AML-193 (cell line): ENCODE measurements at places on chromosomes 5 and 9.

- no peak for DNase-seq
Measured at GRCh38 chr9:110025551-110026170, 182.3 kb downstream of the C9orf152 start.

- DNase-seq, result no peak
Measured at GRCh38 chr9:104386013-104386412, 118.0 kb upstream of the OR13F1 start.

GRCh38 chr9:84691634-84692033 is 22.1 kb downstream of the NTRK2 start:
- DNase-seq, result no peak

GRCh38 chr5:79689541-79690466 is at the start of gene CMYA5:
CMYA5 (plus strand) TSS chr5:79689836; CDS start chr5:79689908, 72 bp downstream.
- DNase-seq, result no peak

DNA sequence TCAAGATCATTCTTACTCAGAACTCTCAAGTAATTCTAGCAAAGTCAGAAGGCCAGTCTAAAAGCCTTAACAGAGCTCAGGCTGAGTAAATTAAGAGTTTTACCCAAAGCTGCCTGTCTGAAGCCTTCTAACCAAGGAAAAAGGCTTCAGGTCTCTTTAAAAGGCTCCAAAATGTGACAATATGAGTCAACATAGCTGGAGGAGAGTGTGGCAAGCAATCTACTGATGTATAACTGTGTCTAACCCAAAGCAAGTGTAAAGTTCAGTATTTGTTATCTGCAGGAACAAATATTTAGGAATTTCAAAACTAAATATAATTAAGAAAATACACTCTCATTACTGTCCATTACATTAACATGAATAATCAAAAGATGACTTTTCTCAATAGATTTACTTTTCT is 11.0 kb downstream of the ZBTB5 start:
- DNase-seq, result no peak

DNA sequence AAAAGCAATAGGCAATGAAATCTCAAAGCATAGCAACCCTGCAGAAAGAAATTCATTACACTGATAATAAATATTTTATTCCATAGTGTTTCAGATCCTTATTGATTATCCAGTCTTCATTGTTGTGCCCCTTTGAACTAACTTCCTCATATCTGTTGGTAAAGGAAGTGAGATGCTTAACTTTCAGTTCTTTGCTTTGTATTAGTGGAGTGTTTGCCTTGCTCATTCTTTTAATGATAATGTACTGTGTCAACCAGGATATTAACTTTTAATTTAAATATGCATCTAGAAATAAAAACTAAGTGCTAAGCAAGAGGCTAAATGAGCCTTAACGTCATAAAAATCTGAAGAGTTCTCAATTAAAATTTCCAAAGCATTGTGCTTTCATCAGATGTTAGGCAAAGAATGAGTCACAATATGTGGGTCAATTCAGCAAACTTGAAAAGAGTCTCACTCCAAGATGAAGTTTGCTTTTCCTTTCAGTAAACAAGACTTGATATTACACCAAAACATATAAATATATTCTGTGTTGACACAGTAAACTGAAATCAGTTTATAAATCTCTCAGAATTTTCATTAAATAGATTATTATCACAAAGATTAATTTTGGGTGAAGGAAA is 105.9 kb downstream of the GIN1 start:
- DNase-seq, result no peak

DNA sequence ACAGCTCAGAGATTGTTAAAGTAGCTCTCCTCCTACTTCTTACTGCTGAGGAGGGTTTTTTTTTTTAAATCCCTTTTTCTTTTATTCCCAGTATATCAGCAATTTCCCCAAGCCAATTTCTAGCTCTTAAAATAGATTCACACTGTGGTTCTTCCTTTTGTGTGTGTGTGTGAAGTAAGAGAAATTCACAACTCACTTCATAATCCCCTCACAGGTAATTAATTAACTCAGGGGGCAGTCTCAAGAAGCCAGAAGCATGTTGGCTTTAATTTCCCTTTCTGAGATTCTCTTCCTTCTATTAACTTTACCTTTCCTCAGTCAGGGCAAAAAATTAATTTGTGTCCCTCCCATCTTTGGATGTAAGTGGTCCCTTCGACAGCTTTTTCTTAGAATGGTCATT is 71.0 kb upstream of the HMHB1 start:
- DNase-seq, result peak; percentile 35

DNA sequence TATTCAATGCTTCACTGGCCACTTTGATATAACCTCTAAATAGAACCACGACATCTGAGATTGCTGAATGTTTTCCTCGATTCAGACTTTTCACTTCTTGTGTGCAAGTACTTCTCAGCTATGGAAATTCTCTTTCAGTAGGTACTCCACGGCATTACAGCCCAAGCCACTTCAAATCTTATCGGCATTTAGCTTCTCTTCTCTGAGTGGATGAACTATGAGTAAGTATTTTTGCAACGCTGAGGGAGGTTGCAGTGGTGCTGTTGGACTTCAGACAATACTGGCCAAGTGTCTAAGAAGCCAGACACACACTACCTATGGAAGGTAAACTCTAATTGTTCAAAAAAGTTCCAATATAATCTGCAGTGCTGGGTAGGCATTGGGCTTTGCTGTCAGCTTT is 60.1 kb downstream of the FBN2 start:
- no peak for DNase-seq

- no peak for DNase-seq
Measured at GRCh38 chr5:77425998-77426659, 66.0 kb downstream of the WDR41 start.

DNA sequence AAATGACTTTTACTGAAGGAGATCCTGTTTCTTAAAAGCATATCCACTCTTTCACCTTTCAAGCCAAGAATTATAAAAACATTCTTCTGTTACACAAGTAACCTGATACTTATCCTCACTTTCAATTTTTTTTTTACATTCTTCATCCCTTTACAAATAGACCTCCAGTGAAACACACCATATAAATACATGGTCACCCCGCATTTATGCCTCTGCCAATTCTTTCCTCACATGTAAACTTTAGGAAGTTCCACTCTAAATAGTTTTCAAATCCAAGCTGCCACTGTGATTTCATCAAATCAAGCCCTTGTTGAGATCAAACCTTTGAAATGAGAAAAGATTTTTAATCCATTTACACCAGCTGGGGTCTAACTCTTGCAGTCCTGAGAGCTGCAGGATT is 40.0 kb downstream of the GAS1 start:
- DNase-seq, result no peak

DNA sequence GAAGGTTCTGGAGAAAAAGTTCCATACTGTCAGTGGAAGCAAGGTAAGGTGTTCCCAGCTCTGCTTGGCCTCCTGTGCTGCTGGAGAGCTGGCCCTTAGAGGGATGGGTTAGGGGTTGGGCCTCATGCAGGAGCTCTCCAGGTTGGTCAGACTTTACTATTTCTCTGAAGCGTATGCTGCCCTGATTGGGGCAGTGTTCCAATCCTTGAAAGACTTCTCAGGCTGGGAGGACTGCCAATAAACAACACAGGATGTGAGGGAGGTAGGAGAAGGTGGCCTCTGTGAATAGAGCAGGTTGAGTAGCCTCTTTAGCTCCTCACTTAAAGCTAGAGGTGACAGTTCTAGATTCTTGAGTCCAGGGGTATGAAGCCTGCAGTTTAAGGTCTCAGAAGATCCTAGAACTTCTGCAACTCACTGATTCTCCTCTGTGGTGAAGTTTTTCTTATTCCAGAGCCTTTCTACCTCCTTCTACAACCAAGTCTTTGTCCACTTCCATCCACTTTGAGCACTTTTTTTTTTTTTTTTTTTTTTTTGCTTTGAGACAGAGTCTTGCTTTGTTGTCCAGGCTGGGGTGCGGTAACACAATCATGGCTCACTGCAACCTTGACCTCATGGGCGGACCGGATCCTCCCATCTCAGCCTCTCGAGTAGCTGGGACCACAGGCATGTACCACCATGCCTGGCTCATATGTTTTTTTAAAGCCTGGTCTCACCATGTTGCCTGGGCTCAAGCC is 3.0 kb downstream of the HNRNPAB start:
- no peak for DNase-seq

DNA sequence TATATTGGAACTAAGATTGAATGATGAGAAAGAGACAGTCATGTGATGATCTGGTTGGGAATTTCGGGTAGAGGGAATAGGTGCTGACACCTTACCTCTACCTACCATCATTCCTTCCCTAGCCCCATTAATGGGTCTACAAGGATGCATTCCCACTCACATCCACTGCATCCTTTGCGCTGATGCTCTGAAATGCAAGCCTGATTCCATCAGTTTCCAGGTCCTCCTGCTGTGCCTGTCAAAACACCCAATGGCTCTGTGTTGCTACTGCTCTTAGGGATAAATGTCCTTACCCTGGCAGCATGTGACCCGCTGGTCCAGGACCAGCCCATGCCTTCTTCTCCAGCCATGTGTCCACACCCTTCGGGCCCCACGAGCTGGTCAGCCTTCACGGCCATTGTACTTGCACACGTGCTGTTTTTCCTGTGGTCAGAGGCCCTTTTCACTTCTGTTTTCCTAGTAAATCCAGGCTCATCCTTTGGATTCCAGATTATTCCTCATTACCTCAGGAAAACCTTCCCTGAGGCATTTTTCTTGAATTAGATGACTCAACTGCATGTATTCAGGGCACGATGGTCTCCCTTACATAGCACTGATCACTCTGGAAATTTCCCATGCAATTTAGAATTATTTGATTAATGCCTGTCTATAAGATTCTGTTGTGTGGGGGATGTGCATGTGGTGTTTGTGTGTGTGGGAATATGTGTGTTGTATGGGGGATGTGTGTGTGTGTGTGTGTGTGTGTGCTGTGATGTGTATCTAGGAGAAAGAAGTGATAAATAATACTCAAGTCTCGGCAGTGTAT is 185.0 kb downstream of the DIRAS2 start:
- no peak for DNase-seq

GRCh38 chr5:172941067-172941516 is 18.1 kb upstream of the RPL26L1 start:
- DNase-seq, result no peak

- no peak for DNase-seq
Measured at GRCh38 chr5:42628821-42629220, 127.8 kb upstream of the CCDC152 start.

DNA sequence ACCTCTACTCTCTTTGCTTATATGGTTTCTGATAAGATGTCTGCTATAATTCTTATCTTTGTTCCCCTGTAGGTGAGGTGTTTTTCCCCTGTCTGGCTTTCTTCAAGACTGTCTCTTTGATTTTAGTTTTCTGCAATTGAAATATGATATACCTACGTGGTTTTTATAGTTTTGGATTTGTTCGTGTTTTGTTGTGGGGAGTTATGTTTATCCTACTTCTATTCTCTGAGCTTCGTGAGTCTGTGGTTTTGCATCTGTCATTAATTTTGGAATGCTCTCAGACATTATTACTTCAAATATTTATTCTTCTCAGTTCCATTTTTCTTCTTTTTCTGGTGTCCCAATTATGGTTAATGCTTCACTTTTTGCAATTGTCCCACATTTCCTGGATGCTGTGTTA is 521.3 kb downstream of the KCTD16 start:
- no peak for DNase-seq
